ENCODE measurements at places on chromosomes 1 and 21. TPM values are rescaled to one million over a fixed set of nuclear protein-coding genes. Genes with fewer than 3 reads are reported as not detected.

DNA sequence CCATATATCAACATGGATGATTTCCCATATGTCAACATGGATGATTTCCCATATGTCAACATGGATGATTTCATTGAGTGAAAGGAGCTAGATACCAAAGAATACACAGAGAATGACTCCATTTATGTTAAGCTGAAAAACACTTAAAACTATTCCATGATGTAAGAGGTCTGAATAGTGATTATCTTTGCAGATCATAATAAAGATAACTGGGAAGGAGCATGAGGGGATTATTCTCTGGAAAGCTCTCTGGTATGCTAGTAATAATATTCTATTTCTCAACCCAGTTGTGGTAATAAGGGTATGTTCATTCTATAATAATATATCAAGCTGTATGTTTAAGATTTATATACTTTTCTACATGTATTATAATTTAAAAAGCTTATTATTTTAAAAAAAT lies 14.1 kb downstream of the SYNJ1 start:
- DNase-seq: no peak

GRCh38 chr1:205315008-205315618 lies 6.4 kb downstream of the NUAK2 start:
- DNase-seq: no peak

The DNAH14 gene
- total RNA-seq: 42.8 TPM

The LGALS8 gene
- total RNA-seq: 45.7 TPM

DNA sequence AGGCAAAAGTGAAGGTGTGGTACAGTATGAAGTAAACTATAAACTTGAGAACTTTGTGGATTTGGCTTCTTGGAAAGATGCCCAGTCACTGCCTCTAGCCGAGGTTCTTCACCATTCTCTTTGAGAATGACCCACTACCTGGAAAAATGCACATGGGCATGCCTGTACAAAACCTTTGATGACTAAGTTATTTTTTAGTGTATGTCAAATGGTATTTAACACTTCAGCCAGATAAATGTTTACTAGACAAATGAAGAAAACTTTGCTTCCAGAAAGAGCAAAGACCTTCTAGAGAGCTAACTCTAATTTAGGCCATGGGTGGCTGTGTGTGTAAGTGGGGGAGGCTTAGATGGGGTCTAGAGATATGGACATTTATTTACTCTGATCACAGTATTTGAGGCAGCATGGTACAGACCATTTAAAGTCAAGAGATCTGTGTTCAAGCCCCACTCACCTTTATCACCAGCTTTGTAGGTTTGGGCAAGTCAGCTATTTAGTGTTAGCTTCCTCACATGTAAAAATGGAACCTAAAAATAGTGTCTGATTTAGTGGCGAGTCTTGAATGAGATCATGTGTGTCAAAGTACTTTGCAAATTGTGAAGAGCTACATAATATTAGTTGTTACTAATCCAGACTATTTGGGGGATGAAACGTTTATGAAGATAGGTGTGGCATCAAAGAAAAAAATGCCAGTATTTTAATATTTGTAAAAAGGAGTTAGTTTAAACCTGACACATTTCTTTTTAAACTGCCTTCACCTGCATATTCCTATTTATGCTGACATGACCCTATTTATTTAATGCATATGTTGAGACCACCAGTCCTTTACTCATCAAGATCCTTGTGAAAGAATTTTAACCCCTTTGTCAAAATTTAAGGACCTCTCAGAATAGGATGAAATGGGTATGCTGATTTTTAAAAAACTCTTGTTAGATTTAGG lies 20.2 kb downstream of the NFYC start:
- DNase-seq: peak; percentile 87

DNA sequence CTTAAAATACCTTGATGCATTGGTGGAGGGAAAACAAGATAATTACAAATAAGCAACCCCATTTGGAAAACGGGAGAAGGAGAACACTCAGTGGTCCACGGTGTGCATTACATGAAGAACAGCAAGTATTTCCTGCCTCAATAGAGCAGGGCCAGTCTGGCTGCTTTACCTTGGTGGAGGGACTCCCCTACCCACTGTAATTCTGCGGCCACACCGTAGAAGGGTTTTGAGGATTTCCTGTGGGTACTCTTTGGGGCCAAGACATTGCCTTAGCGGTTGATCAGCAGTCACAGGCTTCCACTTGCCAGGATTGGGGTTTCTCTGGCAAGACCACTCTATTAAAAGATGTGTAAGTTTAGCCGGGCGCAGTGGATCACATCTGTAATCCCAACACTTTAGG lies 16.3 kb upstream of the TMEM54 start:
- no peak for DNase-seq
